ENCODE measurements at places on chromosomes 11 and 22.

DNA sequence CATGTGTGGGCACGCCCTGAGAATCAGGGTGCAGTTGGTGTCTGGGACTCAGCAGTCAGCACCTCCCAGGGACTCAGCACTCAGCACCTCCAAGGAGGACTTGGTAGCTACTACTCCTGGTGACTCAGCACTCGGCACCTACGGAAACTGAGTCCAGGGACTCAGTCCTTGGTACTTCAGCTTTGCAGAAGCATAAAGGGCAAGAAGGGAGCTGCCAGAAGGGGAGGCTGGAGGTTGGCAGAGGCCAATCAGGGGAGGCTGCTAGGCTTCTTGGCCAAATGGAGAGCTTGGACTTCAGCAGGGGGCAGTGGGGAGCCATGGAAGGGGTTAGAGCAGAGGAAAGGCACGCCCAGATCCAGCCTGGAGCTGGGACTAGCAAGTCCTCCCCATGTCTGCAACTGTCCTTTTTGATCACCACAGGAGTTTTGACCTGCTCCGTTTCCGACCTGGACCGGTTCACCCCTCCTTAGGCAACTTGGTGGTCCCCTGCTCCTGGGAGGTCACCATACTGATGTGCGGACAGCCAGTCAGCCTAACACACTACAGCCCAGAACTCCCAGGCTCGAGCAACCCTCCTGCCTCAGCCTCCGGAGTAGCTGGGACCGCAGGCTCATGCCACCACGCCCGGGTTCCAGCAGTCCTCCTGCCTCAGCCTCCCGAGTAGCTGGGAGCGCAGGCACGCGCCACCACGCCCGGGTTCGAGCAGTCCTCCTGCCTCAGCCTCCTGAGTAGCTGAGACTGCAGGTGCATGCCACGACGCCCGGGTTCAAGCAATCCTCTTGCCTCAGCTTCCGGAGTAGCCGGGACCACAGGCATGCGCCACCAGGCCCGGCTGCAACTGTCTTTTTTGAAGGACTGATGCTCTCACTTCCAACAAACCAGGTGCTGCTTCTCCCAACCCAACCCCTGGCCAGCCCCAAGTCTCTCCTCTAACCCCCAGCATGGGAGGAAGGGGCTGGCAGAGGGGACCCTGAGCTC lies 1.5 kb downstream of the ANO9 start:
- no peak for DNase-seq

DNA sequence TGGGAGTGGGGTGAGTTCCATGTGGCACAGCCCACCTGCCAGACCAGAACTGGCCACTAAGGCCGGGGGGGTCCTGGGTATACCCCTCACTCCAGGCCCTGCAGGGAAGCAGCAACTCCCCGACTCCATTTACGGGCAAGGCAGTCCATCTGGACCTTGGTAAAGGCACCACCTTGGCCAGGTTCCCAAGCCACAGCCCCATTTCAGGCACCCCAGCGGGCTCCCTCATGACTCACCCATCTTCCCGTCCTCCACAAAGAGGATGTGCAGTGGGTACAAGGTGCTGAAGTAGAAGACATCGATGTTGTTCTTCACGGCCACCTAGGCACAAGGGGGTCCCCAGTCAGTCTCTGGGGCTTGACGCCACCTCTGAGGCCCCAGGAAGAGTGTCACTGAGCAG lies 15.7 kb upstream of the RASL10A start:
- no peak for DNase-seq

DNA sequence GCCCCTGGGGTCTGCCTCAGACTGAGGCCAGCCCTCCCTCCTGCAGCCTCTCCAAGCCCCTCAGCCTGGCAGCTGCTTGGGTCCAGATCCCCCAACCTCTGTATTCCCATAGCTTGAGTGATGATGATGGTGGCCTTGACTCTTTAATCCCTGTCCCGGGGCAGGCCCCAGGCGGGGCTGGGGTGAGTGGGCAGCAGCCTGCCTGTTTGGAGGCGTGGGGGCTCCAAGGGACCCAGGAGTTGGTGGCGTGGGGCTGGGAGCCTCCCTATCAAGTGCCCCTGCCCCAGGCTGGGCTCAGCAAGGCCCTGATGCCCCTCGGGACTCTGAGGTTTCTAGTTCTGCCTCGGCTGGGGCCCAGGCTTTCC lies 22.5 kb downstream of the PPIL2 start:
- no peak for DNase-seq

DNA sequence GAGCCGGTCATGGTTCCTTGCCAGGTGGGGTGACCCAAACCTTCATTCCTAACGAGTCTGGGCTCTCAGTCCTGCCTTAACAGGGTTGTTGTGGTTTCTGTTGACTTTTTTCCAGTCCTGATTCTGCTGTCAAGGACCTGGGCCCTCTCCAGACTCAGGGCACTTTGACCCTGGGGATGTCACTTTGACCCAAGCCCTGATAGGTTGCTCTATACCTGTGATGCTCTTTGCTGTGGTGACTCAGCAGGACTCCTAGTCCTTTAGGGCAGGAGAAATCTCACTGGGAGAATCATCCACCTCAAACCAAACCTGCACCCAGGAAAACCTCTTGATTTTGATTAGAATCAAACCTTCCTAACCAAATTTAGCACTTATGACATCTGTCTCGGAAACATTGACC lies 20.5 kb upstream of the MPPED1 start:
- DNase-seq, result no peak

- peak; percentile 58 for DNase-seq
Observed at GRCh38 chr11:65572356-65573051, at the start of gene FAM89B. Gene FAM89B, plus strand, starts transcription at chr11:65572538. Its CDS starts 132 bp downstream, at chr11:65572670.

- peak; percentile 67 for DNase-seq
Observed at GRCh38 chr11:120959189-120959588, 64.7 kb upstream of the TBCEL start.

- peak; percentile 62 for DNase-seq
Observed at GRCh38 chr22:49970528-49971231, 10.1 kb downstream of the PIM3 start.

DNA sequence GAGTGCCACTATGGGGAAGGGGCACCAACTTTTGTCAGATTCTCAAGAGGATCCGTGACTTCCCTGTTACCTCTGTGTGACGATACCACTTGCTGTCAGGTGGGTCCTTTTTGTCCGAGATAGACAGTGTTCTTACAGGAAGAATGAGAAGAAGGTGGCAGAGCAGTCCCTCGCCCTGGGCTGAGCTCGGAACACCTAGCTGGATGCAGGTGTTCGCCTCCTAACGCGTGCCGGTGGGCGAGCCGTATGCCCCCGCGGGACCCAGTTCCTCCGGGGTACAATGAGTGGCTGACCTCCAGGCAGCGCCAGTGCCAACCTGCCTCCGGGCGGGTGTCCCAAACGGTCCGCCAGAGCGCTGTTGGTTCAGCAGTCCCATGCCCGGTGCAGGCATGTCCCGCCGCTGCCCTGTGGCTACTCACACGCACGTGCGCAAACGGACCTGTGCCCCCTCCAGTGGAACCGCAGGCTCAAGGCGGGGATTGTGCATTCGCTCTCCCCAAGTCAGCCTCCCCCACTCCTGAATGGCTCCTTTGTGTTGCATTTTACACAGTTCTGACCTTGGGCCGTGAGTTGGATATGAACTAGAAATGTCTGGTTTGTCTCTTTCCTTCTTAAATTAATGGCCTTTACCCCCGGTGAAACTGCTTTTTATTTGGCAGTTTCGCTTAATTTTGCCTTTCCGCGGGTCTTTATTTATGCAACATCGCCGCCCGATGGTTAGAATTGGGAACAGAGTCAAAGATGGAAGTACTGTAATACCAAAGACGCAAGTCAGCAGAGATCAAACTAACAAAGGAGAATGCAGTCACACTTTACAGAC lies 1.1 kb upstream of the ABTB2 start:
- peak; percentile 74 for DNase-seq

- DNase-seq, result no peak
Observed at GRCh38 chr11:107102692-107103477, 84.6 kb upstream of the GUCY1A2 start.

DNA sequence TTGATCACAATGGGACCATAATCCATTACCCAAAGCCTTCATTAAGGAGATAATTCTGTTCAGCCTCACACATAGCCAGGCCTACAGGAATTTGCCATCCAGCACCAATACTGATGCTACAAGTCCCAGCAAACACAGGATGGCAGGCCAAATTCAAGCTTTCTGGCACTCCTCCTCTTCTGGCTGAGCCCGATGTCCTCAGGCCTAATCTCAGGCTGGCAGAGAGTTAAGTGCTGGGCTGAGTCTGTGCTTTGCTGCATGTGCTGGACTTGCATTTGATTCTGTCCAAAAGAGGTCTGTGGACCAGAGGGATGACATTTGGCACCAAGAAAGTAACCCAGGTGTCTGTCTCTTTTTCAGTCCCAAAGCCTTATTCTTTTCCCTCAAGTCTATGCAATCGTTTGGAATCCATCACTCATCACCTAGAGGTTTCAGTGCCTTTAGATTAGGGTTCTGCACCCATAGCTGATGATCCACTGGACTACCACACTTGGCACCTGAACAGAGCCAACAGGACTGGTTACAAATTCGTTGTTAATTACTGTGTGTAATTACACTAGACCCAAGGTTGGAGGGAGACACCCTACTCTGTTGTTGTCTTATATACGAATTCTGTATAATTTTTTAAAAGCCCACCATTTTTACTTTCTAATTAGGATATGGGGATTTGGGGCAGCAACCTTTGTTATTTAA lies 19.4 kb upstream of the LIN7C start:
- no peak for DNase-seq

DNA sequence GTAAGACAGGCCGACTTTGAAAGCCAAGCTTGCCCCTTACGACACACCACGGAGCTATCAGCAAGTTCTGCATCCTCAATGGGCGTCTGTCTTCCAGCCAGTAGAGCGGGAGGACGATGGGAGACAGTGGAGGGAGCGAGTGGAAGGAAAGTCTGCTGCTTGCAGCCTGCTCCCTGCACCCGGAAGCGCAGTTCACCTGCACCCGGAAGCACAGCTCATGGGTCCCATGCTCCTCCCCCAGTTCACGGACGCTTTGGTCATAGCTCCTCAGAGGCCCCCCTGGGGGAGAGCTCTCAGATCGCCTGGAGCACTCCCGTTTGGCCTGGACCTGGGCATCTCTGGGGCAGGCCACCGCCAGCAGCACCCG lies 51.3 kb downstream of the FBLN1 start:
- no peak for DNase-seq

GRCh38 chr11:104130161-104130560 lies 33.8 kb downstream of the PDGFD start:
- DNase-seq, result no peak

DNA sequence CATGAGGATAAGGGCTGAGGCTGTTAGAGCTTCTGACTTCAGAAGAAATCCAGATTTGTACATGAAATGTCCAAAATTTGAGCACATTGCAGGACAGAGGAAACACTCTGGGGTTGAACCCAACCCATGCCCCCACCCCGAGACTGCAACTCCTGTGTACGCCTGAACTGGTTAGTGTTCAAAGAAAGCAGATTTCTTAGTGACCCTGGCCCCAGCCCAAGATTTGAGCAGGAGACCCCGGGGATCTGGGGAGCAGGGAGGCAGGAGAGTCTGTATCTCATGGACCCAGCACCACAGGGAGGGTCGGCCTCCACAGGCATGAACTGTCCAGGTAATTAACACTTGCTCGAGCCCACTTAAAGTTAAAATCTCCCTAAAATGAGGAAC lies 69.3 kb upstream of the WNT7B start:
- DNase-seq, result no peak

DNA sequence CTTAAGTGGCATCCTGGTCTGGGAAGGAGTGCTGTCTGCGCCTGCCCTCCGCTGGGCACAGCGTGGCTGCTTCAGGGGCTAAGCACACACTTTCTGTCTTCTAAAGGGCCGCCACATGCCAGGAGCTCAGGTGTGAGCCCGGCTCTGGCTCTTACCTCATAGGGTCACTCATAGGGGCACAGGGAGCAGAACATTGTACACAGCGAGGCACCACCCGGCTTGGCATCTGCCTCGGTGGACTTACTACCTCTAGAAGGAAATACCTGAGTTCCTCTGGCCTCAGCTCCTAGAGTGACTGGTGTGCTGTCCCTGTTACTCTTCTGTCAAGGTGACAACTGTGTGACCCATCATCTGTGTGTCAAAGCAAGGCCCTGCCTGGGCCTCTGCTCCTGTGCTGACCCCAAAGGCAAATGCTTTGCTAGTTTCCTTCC lies 13.4 kb downstream of the NEAT1 start:
- no peak for DNase-seq

DNA sequence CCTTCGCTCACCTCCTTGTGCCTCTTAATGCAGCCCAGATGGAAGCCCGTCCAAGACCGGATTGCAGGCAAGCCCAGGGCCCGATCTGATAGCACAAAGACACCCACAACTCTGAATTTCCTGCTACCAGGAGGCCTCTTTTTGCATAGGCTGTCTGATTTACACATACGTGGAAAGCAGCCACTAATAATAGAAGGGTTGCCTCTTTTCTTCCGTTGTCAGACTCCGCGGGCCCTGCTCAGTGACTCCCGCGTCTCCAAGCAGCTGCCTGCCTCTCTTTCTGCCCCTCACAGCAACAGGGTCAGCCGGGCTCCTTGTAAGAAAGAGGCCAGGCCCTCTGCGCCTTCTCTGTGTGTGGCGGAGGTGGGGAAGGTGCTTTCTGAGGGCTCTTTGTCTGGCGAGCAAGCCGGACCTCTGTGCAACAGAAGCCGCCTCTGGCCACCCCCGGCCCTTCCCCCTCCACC lies 26.7 kb downstream of the FLI1 start:
- DNase-seq, result no peak

DNA sequence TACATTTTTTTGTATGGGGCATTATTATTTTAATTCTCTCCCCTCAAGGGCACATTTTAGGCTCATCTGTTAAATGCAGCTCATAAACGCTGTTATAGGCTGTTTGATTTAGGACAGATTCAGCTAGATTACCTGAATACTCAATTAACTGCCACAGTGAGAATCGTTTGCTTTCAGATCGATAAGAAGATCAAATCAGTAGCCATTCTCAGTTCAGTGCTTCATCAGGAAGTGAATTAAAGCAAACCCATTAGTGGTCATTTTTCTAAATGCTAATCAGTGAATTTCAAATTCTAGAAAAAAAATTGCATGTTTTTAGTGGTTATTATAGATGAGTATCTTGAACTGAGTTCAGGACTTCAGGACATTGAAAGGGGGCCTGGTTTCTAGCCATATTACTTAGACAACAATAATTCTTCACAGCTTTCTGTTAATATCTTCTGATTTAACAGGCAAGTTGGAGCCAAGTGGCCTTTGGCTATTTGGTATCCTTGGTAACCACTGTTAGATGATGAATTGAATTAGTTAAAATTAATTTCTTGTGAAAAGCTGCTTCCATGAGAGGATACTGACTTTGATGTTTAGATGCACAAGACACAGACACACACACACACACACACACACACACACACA lies 18.6 kb downstream of the SYT9 start:
- DNase-seq, result no peak

Measured in NCI-H345 (cell line).